NCI-H1417 treated with DMSO at 0.1 percent for 48 hours (cell line): ENCODE measurements at places on chromosomes 6 and 20.

- no peak for DNase-seq
Measured at GRCh38 chr6:106415921-106416320, 55.4 kb downstream of the CRYBG1 start.

- DNase-seq = no peak
Measured at GRCh38 chr6:152295920-152296319, 341.2 kb downstream of the SYNE1 start.

DNA sequence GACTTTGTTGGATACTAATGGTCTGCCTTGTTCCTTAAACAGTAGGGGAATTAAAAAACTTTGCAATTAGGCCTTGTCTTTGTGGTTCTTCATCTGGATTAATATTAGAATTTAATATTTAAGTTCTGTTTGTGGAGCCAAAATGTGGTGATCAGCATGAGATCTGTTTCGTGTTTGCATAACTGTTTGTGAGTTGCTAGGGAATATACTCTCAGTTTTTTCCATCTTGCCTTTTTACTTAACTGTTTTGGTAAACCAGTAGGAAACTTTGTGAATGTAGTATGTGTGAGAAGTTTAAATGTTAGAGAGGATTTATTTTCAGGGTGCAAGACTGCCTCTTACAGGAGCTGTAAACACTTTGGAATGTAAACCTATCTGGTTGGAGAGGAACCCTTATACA, 35.6 kb downstream of the LRRC1 start:
- no peak for DNase-seq

- no peak for DNase-seq
Measured at GRCh38 chr20:37994512-37994911, 38.7 kb downstream of the TTI1 start.

GRCh38 chr6:164051427-164051826, 636.9 kb downstream of the QKI start:
- DNase-seq = no peak

DNA sequence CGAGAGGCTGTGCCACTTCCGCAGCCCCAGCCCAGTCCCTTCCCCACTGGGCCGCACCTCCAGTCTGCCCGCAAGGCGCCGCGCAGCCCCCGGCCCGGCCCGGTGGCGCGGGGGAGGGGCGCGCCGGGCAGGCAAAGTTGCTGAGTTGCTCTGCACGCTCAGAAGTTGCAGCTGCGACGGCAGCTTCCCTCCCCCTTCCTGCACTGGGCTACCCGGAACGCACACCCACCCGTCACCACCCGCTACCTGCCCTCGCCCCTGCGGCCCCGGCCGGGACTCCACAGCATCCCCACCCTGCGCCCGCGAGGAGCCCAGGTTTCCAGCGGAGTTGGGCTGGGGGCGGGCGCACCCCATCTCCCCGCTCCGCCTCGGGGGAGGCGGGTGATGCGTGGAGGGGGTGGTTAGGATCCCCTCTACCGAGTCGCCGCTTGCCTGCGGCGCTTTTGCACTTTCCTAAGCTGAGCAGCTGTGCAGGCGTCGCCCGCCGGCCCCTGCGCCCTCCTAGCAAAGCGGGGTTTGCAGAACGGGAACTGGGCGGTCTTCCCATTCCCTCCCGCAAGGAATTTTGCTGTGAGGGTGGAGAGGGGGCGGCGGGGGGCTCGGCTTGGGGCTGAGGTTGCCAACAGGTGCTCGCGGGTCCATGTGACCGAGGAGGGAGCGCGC, 55.9 kb upstream of the RREB1 start:
- DNase-seq = no peak

DNA sequence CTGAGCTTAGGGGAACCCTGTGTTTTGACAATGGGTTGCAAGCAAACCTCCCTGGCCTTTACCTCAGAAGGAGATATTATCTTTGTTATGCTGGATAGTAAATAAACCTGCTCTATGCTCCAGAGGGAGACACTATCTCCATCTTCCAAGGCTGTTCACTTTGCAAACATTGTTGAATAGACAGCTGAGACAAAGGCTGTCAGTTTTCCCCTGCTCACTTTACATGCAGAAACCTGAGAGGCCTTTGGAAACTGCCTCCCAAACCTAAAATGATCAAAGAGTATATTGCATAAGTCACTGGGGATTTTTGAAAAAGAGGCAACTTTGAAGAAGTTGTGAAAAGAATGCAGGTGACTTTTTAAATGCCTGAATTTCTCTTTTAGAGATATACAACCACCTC, 61.6 kb downstream of the MRAP2 start:
- no peak for DNase-seq

DNA sequence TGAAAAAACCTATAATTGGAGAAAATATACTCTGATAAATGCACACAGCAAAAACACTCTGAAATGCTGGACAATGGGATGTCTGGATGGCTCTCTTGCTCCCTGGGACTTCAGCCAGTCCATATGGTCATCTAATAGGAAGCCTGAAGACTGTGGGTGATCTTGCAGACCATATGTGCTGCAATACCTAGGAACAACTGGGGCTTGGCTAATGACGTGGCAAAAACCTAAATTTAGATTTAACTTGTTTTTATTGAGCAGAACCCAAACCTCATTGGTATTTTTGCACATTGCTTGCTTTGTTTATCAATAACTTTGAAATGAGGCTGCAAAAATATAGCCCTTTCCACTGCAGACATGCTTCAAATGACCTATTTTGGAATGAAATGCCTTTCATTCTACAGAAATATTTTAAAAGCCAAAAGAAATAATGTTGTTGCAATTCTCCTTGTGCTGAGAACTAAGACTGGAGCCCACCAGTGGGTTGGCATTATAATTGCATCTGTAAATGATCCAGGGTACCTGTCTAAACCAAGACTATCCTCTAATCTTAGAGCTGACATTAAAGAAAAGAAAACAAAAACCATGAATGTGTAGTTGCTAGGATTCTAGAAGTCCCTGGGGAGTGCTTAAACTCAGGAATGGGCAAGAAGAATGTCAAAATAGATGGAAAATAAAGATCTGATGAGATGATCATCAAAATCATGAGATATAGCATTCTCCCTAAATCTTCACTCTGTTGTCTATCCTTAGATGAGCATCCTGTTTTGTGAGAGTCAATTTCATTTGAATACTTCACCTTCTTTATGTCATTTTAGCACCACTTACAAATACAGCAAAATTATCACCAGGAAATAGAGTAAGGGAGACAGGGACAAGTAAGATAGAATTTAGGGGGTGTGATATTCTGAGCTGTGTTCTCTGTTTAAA, 152.1 kb upstream of the RIMS1 start:
- DNase-seq = no peak

DNA sequence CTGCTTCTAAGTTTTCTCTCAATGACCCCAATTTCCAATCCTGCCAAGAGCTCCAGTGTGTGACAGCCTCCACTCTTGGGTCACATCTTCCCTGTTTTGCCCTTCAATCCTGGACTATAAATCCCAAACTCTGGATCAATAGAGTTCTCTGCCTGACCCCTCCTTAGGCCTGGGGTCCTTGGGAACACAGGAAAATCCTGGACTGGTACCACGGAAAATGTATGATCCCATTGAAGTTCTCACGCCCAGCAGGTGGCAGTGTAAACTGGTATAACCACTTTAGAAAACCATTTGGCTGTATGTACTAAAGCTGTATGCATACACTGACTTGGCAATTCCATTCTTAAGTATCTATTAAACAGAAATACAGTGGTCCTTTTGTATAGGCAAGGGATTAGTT, 98.0 kb downstream of the SNAP25 start:
- DNase-seq = no peak

DNA sequence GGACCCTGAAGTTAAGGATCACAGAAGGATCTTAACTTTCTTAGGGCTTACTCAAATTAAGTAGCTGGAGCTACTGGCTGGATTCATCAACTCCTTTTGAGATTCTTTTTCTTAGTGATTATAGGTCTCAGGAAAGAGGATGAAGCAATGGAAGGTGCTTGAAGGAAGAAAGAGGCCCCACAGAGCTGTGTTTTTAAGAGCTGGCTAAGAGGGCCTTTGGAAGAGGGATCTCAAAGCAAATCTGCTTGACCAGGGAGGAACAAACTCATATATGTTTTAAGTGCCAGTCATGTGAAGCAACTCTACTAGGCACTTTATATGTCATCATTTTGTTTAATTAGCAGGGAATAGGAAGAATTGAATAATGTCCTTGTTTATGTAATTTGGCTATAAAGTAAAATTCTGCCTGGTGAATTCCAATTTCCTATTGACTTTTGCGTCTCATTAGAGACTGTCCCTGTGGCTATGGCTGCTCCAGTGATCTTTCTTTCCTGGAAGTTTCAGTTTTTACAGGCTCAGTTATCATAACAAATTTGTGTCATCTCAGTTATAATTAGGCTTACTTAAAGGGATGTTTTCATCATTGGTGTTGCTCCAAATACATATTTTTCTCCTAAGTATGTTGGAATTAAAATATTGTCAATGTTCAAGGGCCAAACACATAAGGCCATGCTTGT, 222.8 kb upstream of the CITED2 start:
- no peak for DNase-seq

GRCh38 chr20:32474009-32474716, 111.0 kb downstream of the NOL4L start:
- DNase-seq = no peak

DNA sequence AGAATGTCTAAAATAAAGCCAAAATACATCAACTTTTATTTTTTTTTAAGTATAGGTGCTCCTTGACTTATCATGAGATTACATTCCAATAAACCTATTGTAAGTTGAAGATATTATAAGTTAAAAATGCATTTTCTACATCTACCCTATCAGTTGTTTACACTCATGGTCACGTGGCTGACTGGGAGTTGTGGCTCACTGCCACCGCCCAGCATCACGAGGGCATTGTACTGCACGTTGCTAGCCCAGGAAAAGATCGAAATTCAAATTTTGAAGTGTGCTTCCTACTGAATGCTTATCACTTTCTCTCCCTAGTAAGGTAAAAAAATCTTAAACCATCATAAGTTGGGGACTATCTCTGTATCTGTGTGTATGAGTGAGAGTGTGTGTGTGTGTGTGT, 126.6 kb upstream of the RIN2 start:
- DNase-seq = no peak

DNA sequence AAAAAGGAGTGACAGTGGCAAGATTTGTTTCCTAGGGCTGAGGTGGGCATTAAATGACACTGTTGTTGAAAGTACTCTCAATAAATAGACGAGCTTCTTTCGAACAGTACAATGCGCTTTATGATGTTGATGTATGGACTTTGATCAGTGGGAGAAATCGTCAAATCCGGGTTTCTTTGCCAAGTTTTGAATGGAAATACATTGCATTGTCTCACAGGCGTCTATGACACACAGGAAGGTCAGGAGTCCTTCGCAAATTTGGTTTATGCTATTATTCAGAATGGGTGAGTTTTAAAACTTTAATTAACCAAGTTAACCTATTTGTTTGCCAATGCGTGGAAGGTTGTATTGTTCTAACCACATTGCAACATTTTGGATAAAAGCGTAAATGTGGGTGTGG, 547.3 kb upstream of the SLC35B3 start:
- DNase-seq = no peak

- no peak for DNase-seq
Measured at GRCh38 chr6:30000156-30000791, 57.9 kb downstream of the HLA-A start.

GRCh38 chr6:56440551-56440981, 193.2 kb upstream of the COL21A1 start:
- no peak for DNase-seq

DNA sequence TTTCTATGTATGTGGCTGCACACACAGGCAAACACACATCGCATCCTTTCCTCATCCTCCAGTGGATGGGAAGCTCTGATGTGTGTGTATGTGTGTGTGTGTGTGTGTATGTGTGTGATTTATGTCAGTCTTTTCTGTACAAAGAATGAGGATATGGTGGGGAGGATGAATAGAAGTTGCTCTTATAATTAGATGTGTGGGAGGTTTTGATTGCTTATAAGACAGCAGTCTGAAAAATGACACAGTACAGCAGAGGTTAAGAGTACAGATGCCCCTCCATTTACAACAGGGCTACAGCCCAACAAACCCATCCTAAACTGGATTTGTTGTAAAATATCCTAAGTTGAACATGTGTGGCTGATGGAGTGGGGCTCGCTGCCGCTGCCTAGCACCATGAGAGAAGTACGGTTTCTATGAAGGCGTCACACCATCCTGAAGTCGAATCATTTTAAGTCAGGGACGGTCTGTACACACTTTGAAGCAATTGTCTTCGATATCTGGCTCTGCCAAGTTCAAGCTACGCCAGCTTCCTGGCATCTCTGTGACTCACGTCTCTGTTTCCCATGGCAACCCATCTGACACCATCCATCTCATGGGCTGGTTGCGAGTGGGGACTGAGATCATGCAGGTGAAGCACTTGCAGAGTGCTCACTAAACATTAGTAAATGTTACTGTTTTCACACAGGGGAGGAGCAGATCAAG, 252.6 kb downstream of the MYLK4 start:
- DNase-seq = no peak

DNA sequence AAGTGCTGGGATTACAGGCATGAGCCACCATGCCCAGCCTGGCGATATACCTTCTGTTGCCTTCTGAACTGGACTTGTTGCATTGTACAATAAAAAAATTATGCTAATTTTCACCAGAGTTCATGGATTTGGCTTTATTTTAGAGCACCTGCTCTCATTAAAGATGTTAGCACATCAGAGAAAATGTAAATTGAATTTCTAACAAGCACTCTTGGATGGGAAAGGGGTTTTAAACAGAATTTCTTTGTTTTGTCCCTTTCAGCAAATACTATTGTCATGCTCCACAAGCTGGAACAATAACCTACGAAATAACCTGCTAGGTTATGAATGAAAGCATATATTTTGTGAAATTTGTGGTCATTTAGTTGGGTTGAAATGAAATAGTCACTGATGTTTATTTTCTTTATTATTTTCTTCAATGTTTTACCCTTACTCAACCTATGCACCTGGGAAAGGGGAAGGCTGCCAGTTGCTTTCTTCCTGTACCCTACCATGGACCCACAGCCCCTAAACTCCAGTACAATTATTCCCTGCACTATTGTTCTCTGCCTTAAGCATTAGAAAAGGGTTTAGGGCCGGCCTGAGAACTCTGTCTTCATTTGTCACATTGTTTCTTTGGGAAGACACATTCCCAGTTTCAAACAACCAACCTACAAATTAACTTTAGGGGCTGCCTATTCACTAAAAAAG, 22.2 kb downstream of the ZDHHC14 start:
- DNase-seq = no peak

DNA sequence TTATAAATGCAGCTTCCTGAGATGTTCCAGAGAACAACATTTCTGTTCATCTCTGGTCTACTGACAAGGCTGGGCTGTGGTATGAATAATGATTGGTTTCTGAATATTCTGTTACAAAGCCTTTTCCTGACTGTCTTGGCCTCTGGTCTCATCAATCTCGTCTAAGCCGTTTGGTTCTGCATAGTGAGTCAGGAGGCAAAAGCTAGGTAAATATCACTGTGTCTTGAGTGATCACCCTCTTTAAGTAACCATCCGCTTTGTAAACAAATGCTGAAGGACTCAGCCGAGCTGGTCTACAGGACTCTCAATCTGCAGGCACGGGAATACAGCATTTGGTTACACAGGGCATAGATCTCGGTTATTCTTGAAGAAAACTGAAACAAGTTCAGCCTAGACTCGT, 511.9 kb downstream of the KIF16B start:
- DNase-seq = no peak

- DNase-seq = no peak
Measured at GRCh38 chr20:41670631-41671030, 52.5 kb upstream of the CHD6 start.
